ENCODE measurements at places on chromosomes 4 and X.

DNA sequence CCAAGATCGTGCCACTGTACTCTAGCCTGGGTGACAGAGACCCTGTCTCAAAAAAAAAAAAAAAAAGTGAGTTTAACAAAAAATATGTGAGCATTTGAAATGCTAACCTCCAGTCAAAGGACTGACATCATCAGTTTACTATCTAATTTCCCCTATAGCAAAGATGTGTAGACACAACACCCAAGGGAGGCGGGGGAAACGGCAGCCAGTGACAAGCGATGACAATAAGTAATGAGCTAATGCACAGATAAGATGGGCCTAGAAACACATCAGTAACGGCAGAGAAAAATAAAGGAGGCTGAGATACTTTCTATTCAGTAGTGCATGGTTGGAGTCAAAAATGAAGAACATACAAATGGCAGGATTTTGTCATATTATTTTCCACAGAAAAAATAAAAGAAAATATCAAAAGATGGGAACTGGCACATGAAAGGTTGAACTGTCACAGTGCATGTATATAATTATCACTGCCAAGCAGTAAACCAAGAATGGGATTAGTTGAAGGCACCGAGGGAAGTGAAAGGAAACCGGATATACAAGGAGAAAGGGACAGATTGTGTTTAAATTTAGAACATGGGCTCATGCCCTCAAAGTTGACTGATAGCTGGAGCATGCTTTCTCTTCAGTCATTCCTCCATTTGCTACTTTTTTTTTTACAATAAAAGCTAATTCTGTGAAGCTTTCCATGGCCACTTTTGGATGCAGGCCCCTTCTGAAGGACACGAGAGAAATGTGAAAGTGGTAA, 41.8 kb downstream of the IGFBP7 start:
- no peak for DNase-seq

DNA sequence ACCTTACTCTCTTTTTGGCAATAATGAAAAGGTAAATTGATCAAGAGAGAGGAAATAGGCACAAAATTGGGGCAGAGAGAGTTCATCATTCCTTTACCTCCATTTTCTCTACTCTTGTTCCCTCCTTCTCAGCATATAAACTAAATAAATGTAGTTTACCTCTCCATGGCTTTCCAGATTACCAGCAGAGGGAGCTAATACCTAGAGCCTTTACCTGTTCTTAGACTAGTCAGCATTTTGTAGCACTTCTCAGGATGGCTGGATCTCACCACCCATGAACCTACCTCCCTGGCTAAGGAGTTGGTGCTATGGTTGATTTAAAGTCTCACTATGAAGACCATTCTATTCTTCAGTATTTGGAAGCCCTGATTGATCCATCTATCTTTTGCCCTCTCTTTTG, 15.7 kb downstream of the OFD1 start:
- no peak for DNase-seq

- DNase-seq = no peak
These were observed 91.7 kb upstream of the HPF1 start for GRCh38 chr4:169849456-169849855.

DNA sequence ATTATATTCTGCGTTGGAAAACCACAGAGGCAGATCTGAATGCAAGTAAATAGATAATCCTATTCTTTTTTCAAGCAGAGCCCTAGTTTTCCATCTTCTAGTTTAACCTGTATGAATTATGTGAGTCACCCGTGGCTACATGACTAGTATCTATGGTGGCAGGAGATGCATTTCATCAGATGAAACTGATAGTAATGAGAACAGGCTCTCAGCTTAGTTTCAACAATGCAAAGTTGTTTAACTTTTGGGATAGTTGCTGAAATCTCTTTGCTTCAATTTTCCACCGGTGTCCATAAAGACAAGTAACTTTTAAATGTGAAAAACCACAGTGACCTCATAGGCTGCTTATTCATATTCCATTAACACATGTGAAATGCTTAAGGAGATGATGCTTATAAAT, 1317.4 kb upstream of the TENM3 start:
- no peak for DNase-seq

All from progenitor cell of endocrine pancreas (in vitro differentiated cells).